ENCODE measurements at places on chromosomes 3 and 15.
A peak's percentile ranks its signal among the peaks of the same experiment; 100 is the strongest.

- no peak for DNase-seq
Observed at GRCh38 chr3:44506961-44507360, 29.5 kb upstream of the ZNF445 start.

DNA sequence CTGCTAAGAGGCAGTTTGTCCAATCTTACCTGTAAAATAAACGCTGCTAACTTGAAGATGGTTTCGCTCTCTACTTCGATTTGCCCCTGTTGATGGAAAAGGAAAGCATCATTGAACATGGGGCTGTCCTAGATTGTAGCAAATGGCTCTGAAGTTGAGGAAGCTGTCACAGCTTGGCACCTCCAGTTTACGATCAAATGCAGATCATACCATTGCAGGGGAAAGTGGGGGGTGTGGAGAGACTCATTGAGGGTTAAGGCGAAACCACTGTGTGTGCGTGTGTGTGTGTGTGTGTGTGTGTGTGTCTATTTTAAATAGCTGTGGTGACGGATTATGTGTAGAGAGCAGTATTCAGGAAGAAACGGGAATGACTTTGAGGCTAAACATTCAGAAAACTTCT is 127.6 kb upstream of the LMOD3 start:
- peak; percentile 28 for DNase-seq

DNA sequence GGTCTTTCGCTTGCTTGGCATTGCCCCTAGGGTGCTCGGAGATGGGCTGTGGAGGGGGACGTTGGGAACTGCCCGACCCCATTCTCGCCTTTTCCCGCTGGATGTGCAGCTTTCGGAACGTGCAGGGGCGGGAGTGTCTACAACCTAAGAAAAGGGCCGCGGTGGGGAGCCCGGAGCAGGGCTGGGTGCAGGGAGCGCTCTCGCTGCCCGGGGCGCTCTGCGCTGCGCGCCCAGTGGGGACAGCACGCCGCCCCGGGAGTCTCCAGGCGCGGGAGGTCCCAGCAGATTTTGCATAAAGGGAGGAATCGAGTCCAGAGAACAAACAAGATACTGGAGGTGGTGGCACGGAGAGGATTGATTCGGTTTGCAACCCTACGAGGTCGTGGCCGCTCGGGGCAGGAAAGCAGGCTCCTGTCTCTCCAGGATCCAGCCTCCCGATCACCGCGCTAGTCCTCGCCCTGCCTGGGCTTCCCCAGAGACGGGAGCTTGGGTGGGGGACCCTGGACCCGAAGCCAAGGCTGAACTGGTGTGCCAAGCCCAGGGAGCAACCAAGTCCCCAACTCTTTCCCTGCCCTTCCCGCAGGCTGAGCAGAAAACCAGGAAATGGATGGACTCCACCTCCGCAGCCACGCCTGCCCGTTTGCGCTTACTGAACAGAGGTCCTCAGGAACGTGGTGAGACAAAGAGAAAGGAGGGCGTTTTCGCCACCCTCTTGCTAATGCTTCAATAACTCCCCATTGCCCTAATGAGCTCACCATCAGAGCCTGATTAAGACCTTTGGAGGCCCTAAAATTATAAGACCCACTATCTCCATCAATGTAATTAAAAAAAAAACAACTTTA is 59.7 kb downstream of the NOX5 start:
- no peak for DNase-seq

DNA sequence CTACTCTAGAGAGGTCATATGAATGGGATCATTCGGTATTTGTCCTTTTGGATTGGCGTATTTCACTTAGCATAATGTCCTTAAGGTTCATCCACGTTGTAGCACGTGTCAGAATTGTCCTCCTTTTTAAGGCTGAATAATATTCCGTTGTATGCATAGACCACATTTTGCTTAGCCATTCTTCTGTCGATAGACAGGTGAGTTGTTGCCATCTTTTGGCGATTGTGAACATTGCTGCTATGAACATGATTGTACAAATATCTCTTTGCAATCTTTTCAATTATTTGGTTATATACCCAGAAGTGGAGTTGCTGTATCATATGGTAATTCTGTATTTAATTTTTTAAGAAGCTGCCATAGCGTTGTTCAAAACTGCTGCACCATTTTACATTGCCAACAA is 52.4 kb upstream of the GOLGA8J start:
- no peak for DNase-seq

- DNase-seq: no peak
Observed at GRCh38 chr15:99956022-99956775, 223.0 kb upstream of the LYSMD4 start.

DNA sequence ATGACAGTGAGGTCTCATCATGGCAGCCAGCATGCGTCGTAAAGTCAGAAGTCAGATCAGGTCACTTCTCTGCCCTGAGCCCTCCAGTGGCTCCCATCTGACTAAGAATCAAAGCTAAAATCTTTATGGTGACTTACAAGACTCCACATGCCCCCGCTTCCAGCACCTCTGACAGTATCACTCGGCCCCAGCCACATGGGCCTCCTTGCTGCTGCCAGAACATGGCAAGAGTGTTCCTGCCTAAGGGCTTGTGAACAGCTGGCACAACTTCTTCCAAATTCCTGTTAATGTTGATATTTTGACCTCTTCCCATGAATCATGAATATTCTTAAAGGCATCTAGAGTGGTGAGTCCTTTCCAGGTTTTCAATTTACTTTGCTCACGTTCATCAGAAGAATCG is 20.5 kb downstream of the POLR2M start:
- DNase-seq: no peak

- DNase-seq: no peak
Observed at GRCh38 chr3:171328419-171329082, 131.7 kb downstream of the TNIK start.

DNA sequence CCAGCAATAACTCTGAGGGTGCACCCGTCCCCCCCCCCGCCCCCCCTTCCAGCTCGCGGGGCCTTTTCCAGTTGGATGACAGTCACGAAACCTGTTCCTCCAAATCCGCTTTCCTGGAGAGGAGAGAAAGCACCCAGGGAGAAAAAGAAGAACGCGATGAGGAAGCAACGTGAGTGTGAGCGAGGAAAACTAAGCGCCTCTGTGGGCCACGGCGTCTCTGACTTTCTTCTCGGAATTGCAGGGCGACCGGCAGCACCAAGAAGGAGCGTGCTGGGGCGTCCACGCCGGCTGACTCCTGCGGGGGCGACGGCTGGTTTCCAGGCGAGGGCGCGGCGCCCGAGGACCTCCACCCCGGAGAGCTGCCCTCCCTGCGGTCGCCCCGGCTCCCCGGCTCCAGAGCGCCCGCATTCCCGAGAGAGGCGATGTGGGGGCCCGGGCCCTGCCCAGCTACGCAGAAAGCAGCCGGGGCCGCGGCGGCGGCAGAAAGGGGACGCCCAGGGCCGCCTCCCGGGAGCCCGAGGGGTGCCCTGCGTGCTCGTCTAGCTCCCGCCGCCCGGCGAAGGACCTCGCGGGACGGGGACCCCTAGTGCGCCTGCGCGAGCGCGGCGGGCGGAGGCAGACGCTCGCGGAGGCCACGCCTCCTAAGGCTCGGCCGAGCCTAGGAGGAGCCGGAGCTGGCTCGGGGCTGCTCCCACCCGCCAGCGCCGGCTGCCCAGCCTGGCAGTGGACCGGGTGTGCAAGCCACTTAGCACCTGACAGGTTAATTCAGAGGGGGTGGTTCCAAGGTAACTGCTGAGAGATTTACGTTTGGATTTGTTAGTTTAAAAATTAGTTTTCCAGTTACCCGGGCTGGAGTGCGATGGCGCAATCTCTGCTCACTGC is 15.3 kb upstream of the ADIPOQ start:
- peak; percentile 83 for DNase-seq

GRCh38 chr3:129770604-129771003 is 122.9 kb downstream of the TMCC1 start:
- DNase-seq: no peak

DNA sequence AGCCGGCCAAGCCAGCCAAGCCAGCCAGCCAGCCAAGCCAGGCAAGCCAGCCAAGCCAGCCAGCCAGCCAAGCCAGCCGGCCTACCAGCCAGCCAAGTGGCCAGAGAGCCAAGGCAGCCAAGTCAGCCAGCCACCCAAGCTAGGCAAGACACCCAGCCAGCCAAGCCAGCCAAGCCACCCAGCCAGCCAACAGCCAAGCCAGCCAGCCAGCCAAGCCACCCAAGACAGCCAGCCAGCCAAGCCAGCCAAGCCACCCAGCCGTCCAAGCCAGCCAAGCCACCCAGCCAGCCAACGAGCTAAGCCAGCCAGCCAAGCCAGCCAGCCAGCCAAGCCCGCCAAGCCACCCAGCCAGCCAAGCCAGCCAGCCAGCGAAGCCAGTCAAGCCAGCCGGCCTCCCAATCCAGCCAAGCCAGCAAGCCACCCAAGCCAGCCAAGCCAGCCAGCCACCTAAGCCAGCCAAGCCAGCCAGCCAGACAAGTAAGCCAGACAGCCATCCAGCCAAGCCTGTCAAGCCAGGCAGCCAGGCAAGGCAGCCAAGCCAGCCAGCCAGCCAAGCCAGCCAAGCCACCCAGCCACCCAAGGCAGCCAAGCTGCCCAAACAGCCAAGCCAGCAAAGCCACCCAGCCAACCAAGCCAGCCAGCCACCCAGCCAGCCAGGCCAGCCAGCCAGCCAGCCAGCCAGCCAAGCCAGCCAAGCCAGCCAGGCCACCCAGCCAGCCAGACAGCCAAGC is 200.5 kb downstream of the GOLGA6L6 start:
- no peak for DNase-seq

DNA sequence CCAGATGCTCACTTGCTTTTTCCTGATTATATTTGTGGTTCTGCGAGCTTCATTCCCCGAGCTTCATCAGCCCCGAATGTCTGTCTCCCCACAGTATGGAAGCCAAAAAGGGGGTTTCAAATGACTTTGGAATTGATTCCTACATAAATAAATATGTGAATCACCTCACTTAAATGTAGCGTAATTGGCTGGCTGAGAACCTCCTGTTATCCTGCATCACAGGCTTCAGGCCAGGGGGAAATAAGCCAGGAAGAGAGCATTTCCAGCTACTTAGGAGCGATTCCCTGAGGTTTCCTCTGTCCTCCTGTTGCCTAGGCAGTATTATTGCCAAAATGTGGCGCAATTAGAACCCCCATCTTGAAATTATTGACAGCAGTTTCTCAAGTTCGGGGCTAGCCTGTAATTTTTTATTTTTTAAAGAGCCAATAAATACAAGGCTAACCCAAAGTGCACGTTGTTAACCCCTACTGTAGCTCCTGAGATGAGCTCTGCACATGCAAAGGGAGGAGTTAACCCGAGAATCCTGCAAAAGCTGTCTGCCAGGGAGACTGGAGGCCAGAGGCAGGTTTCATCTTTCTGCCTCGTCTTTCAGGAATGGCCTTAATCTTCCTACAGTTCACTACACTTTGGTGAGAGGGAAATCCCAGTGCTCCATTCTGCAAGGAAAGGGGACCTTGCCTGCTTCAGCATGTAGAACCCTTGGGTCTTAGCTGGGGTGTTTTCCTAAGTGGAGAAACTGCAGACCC is 148.2 kb downstream of the ADAMTS9 start:
- DNase-seq: no peak

DNA sequence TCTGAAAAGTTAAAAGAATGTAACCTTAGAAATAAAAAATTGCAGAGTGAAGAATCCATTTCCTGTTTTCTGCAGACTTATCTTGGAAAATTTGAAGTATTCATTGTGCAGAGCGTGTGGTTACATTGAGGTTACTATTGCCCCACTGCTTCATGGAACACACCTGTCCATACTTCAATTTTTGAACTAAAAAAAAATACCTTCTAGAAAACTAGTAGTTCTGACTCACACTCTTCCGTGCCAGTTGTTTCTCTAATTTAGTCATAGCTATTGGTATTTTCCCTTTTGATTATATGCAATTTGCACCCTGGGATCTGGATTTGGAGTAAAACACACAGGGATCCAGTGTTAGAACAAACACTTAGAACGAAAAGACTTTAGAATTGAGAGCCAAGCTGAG is 111.8 kb upstream of the LYSMD4 start:
- no peak for DNase-seq

DNA sequence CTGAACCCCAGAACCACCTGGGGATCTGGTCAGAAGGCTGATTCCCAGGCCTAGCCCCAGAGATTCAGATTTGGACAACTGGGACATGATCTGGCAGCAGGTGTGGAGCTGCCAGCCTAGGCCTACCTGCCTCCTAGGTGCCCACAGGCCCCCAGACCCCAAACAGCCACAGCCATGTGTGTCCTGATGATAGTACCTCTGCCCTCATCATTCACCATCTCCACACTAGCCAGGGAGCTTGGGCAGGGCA is 34.7 kb downstream of the HMCES start:
- DNase-seq: no peak

- no peak for DNase-seq
Observed at GRCh38 chr3:23442598-23443383, 239.7 kb downstream of the UBE2E2 start.
